ENCODE measurements at places on chromosomes 2 and 18.

DNA sequence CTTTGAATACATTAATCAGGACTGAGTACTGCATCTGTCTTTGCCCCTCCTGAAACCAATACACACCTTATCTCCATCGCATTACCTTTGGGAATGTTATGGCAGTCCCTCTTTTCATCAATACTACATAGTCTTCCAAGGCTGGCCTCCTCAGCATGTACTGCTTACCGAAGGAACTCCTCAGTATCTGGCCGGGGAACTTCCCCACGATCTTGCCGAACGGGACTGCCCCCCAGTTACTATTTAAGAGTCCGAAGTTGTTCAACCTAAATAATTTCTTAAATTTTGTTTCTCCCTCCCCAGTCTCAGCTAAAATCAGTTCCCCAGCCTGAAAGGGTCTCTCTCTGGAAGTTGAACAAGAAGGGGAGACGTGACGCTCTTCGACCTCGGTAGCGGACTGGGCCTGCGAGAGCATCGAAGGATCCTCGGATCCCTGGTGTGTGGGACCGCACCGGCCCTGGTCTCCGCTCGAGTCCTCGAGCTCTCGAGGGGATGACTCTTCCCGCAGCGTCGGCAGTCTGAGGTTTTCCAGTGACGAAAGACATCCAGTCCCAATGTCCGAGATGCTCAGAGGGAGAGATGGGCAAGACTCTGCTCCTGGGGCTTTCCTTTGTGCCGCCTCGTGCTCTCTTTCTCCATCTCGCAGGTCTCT lies 489 bp downstream of the TRMT61B start:
- no peak for DNase-seq

GRCh38 chr2:232521959-232522622 lies 1.9 kb downstream of the PRSS56 start:
- peak; percentile 38 for DNase-seq

DNA sequence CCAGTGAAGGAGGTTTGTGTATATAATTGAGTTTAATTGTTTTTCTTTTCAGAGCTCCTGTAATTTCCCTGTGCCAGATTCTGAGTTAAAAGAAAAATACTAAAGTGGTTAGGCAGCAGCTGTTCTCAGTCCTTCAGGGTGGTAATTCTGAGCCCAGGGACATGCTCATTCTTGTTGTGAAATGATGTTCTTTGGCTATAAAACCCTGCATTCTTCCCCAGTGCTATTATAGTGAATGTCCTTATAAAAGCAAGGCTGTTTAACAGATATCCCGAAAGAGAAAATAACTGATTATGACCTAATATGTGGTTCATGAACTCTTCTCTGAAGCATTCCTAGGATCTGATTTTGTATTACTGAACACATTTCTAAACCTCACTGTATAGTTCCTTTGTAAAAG lies 34.0 kb downstream of the ADAM23 start:
- no peak for DNase-seq

GRCh38 chr18:75208155-75208835 lies 644 bp downstream of the PTGR3 start:
- DNase-seq: no peak

- no peak for DNase-seq
Measured at GRCh38 chr2:235654103-235654813, 160.4 kb downstream of the AGAP1 start.

- no peak for DNase-seq
Measured at GRCh38 chr2:72983500-72984161, 66.3 kb downstream of the EMX1 start.

GRCh38 chr2:46632349-46632748 lies 153.0 kb downstream of the TMEM247 start:
- DNase-seq: no peak

- no peak for DNase-seq
Measured at GRCh38 chr2:171102802-171103201, 57.9 kb downstream of the TLK1 start.

DNA sequence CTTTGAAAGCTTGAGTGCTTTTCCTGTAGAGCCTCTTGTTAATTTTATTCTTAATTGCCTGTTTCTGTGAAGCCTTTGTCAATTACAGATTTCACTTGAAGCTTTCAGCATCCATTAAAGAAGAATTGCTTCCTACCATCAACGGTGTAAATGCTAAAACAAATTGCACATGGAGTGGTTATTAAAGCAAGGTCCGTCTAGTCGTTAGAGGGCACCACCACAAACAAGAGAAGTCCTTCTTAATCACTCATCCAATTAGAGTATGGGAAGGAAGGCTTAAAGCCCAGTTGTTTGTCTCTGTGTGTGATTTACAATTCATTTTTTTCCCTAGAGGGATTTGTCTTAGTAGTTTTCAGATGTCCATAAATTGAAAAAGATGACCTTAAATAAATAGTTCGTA lies 1.6 kb downstream of the KCNJ3 start:
- no peak for DNase-seq

DNA sequence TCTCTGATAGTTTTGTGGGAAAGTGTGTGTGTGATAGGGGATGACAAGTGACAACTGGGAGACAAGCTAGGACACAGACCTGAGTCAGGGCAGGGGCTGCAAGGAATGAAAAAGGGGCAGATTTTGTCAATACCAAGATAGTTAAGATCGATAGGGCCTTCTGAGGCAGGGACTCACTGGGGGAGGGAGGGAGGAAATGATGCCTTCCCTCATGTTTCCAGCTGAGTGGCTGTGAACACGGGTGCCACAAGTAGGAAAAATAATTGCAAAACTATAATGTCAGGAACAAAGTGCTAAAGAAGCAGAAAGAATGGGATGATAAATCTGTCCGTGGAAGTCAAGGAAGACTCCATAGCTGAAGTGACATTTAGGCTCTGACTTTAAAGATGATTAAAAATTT lies 24.2 kb downstream of the CDH2 start:
- DNase-seq: no peak

DNA sequence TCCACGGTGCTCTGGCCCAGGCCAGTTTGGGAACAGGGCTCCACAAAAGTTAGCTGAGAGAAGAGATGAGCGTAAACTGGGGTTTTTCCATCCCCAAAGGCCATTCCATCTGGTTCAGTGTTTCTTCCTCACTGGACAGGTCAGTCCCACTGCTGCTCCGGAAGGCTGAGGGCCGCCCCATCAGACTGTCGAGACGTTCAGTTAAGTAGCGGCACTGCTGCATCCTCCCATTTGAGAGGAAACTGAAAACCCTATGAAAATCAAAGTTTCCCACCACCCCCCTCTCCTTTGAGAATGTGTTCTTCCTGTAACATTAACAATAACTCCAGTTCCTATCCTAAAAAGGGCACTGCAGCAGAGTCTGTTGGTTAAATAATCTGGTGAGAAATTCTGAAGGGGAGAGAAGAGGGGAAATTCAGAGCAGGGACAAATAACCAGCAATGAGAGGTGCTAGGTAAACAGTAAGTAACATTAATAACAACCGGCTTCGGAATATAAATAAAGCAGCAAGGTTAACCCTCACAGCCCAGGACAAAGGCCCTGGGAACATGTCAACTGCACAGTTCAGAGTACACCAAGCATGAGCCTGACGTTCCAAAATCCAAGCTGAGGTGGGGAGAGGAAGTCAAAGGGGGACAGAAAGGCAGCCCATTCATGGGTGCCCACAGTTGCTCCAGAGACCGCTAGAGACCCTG lies 55.4 kb downstream of the UXS1 start:
- no peak for DNase-seq

GRCh38 chr2:153871231-153872221 lies at the start of gene GALNT13:
GALNT13 (plus strand) TSS chr2:153871922.
- no peak for DNase-seq

- DNase-seq: no peak
Measured at GRCh38 chr2:3177891-3178577, 199.6 kb downstream of the EIPR1 start.

DNA sequence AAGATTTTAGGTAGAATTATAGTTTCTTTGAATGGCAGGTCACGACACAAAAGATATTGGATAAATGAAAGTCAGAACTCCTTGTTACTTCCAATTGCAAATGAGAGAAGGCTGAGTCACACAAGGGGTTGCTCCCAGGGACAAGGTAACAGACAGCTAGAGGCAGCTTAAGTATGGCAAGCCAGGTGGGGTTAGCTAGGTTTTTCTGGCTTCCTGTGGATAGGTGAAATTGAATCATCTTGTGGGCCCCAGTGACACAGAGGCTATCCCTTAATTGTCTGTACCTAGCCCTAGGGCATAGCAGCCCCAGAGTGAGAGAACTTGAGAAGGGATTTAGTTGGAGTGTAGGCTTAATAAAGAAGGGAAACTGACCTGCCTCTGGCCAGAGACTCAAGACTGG lies 407.7 kb upstream of the SLC8A1 start:
- no peak for DNase-seq

DNA sequence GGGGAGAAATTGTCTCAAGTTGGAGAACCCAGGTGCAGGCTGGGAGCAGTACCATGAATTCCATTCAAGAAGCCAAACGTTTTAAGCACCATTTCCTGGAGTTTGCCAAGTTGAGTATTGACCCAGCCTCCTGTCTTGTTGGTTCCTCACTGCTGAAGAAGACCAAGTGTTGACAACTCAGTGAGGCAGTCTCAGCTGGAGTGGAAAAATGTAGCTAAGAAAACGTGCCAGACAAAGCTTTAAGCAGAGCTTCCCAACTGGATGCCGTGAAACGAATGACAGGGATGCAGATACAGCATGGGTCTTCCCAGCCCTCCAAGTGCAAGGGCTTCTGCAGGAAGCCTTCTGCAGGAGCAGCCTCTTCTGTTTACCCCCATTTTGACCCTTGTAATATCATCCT lies 778 bp upstream of the INPP1 start:
- no peak for DNase-seq

DNA sequence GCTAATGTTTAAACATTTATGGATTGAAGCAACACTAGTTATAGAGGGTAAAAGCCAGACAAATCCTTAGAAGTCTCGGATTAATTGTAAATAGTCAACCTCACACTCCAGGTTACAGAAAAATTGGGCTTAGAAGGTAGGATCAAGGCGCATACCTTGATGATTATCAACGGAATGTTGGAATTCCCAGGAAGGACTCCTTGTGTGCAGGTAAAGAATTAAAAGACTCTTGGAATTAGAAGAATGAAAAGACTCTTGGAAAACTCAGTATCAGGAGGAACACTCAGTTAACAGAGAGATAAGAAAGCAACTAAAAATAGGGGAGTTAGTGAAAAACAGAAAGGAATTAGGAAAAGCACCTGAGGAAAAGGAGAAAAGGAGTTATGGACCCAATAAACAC lies 29.3 kb upstream of the EPHA4 start:
- no peak for DNase-seq

DNA sequence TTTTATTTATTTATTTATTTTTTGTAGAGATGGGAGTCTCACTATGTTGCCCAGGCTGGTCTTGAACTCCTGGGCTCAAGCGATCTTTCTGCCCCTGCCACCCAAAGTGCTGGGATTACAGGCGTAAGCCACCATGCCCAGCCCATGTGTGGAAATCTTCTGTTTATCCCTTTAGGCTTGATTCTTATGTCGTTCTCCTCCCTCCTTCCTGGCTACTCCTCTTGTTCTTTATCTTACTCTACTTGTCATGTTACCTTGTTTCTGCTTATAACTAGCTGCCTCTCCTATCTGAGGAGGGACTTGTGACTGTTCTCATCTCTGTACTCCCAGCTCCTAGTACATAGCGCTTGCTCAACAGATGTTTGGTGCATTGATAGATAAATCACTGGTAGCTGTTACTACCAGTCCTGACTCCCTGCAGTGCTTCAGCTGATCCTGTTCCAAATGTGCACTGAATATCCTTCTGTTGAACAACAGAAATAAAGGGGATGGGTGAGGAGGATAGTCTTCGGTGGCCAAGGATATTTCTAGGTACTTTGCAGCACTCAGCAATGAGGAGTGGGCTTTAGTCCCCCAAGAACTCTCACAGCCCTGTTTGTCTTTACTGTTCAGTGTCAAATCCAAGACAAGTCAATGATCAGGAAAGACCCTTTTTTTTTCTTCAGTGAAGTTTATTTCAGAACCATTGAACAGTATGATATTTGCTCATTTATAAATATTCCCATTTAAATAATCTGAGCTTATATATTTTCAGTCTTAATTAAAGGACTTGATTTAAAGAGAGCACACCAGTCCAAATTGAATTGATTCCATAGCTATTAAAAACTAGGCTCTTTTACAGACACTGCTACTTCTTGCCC lies 7.2 kb downstream of the IL1B start:
- DNase-seq: no peak

DNA sequence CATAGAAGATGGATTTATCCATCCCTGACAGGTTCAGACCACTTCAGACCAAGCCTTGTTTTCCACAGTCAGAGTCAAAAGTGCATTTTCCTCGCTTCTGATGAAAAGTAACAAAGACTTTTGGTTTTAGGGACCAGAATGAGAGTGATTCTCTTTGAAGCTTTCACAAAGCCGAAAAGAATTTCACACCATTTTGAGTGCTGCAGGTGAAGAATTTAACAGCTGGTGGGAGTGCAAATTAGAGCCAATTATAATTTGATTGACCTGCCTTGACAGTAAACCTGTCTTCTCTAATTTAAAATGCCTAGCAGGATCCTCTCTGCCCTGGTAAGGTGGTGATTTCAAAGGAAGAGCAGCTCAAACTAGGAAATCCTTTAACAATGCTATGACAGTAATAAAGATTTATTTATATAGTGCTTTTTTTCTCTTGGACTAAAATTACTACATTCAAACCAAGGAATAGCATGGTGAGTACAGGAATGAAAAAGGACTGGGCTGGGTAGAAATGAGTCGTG lies 241.6 kb downstream of the HRH4 start:
- no peak for DNase-seq

- DNase-seq: no peak
Measured at GRCh38 chr2:113838277-113838676, 51.6 kb upstream of the ACTR3 start.

DNA sequence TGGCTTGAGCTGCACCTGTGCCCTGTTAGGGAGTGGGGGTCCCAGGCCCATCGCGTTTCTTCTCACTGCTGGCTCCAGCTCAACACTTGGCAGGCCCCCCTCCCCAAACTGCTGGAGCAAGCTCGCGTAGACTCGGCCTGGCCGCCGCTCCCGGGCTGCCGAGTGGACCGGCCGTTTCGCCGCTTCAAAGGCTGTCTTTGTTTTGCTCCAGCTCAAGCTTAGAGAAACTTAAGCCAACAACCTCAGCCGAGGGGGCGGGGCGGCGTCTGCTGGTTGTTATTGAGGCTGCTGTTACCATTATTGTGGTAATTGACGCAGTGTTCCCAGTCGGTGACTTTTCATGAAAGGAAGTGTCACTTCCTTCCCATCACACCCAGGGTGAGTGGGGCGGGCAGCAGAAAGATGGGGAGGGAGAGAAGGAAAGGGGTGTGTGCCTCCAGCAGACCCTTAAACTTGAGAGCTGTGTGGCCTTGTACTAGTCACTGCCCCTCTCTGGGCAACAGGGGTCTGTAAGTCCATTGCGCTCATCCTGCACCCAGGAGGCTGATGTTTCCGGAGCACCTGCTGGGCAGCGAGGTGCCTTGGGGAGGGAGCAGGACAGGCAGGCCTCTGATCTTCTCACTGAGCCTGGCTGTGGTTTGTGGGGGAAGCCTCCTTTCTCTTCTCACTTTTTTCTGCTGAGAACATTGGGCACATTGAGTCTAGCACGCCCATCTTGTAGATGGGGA lies 2.1 kb downstream of the ARID5A start:
- DNase-seq: peak; percentile 85

DNA sequence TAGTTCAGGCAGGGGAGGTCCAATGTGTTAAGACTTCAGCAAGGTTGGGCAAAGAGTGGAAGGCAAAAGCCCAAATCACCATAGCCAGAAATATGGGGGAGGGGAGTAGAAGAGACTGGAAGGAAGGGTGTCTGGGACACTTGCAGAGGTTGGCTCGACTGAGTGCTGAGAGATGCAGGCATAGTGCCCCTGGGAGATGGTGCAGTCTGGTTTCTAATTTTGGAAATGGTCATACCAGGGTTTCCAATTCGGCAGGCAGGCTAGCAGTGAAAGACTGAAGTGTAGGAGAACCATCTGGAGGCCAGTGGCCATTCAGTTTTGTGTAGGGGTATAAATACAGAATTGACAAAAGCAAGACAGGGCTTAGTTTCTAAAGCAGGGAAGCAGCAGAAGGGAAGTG lies 6.2 kb upstream of the SPOPL start:
- no peak for DNase-seq
